ENCODE measurements at places on chromosomes 2 and 18.

GRCh38 chr18:13660510-13660909 is 65.8 kb downstream of the FAM210A start:
- no peak for DNase-seq

GRCh38 chr2:54411801-54412354 is 44.2 kb upstream of the SPTBN1 start:
- no peak for DNase-seq

- no peak for DNase-seq
These were observed 147.1 kb downstream of the NOL4 start for GRCh38 chr18:34077599-34077998.

- DNase-seq: no peak
These were observed 12.0 kb upstream of the IMPACT start for GRCh38 chr18:24414349-24415003.

DNA sequence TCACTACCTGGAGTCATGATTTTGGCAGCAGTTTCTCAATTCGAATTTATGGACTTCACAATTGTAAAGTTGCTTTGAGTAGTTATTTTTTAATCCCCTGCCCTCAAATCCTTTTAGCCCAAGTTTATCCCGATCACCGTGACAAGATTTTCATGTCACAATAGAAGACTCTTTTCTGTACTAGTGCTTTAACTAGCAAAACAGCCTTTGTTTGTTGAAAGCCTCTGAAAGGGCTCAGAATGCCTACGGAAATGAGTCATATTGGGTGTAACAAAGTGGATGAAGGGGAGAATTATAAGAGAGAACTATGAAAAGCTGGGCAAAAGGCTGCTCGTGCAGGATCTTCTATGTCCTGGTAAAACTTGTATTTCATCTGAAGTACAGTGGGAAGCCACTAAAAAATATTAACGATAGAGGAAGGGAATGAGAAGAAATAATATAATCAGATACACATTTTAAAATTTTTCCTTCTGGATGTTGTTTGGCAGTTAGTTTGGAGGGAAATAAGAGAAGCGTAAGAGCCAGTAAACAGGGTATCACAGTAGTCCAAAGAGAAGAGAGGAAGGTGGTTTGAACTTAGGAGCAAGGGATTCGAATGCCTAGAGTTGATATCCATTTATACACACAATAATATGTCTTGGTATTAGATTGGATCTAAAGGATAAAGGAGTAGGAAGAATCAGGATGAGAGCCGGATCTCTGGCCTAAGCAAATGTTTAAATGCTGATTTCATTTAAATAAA is 114.9 kb downstream of the GALNT13 start:
- no peak for DNase-seq

- peak; percentile 64 for DNase-seq
These were observed 69.9 kb upstream of the DLX2 start for GRCh38 chr2:172172513-172173173.

DNA sequence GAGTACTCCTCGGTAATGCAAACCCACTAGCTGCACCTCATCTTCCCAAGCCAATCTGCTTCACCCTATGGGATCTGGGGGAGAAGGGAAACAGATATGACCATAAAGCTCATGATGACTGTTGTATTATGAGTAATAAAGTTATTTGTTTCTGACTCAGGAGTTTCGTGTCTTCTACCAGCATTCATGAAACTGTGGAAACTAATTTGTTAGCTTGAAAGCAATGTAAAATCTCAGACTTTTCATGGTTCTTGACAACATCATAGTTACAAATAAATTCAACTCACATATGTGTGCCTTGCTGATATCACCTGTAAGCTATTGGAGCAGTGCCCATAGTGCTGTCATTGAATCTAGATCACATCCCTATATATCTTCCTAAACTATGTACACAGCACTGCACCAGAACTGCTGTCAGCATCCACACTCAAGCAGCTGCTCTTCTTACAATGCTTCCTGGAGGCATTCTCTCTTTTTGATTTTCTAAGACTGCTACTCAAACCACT is 135.6 kb upstream of the KYNU start:
- DNase-seq: no peak

DNA sequence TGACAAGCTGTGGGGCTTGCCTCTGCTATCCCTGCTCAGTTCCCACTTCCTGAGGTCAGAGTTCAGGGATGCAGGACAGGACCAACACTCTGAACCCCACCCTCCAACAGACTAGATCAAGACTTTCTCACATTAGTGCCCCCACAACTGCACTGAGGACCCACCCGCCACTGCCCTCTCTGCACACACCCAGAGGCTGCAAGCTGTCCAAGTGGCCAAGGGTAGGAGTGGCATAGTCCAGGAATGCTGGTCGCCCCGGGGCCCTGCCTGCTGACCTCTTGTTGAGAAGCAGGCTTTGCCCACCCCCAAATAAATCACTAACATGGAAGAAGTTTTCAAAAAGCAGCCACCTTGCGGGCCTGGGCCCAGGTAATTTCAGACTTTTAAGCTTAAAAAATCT is 5.5 kb upstream of the KIF1A start:
- DNase-seq: no peak

- DNase-seq: no peak
These were observed 1673.3 kb downstream of the LRP1B start for GRCh38 chr2:140457483-140457882.

GRCh38 chr2:95261602-95262001 is 12.6 kb upstream of the PROM2 start:
- DNase-seq: no peak

- no peak for DNase-seq
These were observed 462.4 kb upstream of the ACVR2A start for GRCh38 chr2:147382322-147382948.

GRCh38 chr2:198408171-198408570 is 603.8 kb downstream of the PLCL1 start:
- DNase-seq: no peak
